ENCODE measurements at places on chromosomes 11 and 22.

DNA sequence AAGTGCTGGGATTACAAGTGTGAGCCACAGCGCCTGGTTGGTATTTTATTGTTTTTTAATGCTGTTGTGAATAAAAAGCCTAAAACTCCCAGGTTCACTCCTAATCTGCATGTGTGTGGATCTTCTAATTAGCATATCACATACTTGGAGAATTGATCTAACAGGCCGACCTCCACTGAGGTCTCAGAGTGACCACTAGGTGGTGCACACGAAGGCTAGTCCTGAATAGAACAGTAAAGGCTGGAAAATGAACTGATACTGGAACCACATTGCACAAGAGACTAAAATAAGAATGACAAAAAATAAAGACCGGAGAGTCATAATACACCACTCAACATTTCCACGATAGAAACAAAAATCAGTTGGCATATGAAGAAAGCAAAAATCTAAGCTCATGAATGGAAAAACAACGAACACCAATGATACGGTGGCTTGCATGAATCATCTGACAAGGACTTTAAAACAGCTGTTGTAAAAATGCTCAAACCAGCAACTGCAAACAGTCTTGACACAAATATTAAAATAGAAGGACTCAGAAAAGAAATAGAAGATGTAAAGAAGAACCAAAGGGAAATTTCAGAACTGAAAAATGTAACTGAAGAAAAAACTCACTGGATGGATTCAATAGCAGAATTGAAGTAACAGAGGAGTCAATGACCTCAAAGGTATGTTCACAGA lies 19.2 kb downstream of the PIM3 start:
- no peak for DNase-seq

DNA sequence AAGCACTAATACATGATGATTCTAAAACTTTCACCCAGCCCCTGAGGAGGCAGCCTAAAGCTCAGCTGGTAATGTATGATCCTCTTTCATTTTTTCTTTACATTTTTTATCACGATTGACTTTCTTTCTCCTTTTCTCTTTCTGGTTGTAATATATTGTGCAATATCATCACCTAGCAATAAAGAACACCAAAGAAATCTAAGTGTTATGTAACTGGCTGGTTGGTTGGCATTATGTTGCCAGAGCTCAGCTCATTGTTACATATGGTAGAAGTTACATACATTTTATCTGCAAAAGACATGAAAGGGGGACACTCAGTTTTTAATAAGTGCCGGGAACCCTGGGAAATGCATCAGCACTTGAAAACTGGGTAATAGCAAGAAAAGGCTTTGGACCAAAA lies 432.1 kb upstream of the DDI1 start:
- no peak for DNase-seq

DNA sequence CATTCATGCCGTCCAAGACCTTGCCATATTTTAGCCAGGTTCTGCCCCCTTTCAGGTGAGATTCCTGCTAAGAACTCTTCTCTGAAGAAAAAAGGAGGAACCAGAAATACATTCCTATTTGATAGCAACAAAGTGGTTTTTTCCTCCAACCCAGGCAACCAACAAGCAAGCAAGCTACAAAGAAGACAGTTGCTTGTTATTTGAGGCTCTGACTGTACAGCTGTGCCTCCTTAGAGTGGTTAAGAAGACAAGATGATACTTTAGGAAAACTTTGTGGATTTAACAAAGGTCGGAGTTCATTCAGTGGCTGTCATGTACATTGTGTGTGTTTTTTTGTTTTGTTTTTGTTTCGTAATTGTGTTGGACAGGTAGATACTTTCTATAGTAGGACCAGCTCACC lies 21.7 kb downstream of the TEAD1 start:
- DNase-seq: no peak

GRCh38 chr22:24353121-24353520 lies 74.3 kb upstream of the ADORA2A start:
- DNase-seq: no peak

- DNase-seq: no peak
Observed at GRCh38 chr11:84524422-84525051, 1102.6 kb downstream of the DLG2 start.

- DNase-seq: no peak
Observed at GRCh38 chr11:69000831-69001242, 12.2 kb downstream of the MRGPRF start.

GRCh38 chr11:67647471-67647870 lies 3.1 kb downstream of the ACY3 start:
- DNase-seq: peak; percentile 45

DNA sequence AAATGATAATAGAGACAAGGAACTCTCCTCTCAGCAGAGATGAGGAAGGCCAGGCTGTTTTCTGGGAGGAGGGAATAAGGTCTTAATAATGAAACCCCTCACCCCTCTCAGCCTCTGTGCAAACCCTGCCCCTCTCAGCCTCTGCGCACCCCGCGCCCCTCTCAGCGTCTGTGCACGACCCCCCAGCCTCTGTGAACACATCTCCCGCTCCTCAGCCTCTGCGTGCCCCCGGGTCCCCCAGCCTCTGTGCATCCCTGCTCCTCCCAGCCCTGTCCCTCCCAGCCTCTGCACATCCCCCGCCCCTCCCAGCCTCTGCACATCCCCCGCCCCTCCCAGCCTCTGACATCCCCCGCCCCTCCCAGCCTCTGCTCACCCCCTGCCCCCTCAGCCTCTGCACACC lies 837.8 kb downstream of the TBC1D22A start:
- no peak for DNase-seq

- peak; percentile 77 for DNase-seq
Observed at GRCh38 chr22:22168190-22168940, 76.2 kb upstream of the VPREB1 start.

GRCh38 chr11:12088047-12088481 lies 22.3 kb upstream of the MICAL2 start:
- DNase-seq: no peak
